ENCODE measurements at places on chromosomes 2 and 18. TPM values are rescaled to one million over a fixed set of nuclear protein-coding genes. Genes with fewer than 3 reads are reported as not detected.

DNA sequence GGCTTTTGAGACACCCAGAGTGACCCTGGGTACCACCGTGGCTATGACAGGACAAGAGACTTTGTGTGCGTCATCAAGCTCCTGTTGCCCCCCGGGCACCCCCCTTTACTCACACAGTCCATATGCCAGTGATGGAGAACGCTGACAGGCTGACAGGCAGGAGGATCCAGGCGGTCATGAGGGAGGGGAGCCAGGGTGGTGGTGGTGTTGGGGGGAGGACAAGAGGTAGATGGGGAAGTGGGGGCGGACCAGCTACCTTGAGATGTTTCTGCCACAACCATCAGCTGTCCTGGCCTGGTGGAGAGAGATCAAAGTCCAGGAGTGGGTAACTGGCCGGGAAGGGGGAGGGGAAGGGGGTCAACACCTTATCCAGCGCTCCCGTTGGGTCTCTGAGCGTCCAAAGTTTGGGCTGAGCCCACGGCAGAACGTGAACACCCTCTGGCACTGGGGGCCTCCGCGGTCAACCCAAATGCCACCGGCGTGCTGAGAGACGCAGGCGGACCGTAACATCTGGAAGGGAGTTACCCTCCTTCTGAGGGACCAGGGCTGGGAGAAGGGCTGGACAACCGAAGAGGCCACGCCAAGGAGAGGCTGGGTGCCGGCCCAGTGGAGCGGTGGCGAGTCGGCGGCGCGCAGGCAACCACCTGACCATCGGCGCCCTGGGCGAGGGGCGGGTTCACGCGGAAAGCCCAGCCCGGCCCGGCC, 575 bp downstream of the TMEM150A start:
- H3K4me3 ChIP-seq = peak overlapping the region; percentile 89
- peaks cover 41% of the 10 kb centered on the region for H3K36me3 ChIP-seq
- DNase-seq = no peak
- peaks cover 30% of the 10 kb centered on the region for H3K4me1 ChIP-seq
- H3K27ac ChIP-seq = peak overlapping the region; percentile 17
- no peaks in the 10 kb centered on the region for H3K27me3 ChIP-seq

- H3K27ac ChIP-seq = no peak overlapping the region
- H3K4me1 ChIP-seq = no peaks in the 10 kb centered on the region
- H3K4me3 ChIP-seq = no peak overlapping the region
These were observed 10.8 kb downstream of the SF3B6 start for GRCh38 chr2:24065341-24065740.

- H3K27ac ChIP-seq = no peak overlapping the region
- H3K4me1 ChIP-seq = peaks cover 7% of the 10 kb centered on the region
- H3K4me3 ChIP-seq = no peak overlapping the region
These were observed 56.6 kb downstream of the CABYR start for GRCh38 chr18:24195296-24196053.

- H3K4me1 ChIP-seq = peaks cover 61% of the 10 kb centered on the region
- H3K36me3 ChIP-seq = peaks cover 2% of the 10 kb centered on the region
- H3K27me3 ChIP-seq = no peaks in the 10 kb centered on the region
- H3K4me3 ChIP-seq = no peak overlapping the region
- DNase-seq = no peak
- peak overlapping the region; percentile 49 for H3K27ac ChIP-seq
These were observed 250.5 kb downstream of the LOXHD1 start for GRCh38 chr18:46406539-46406932.

GRCh38 chr2:234339011-234339410, 157.9 kb downstream of the ARL4C start:
- peaks cover 15% of the 10 kb centered on the region for H3K4me1 ChIP-seq
- no peaks in the 10 kb centered on the region for H3K36me3 ChIP-seq
- H3K27me3 ChIP-seq = no peaks in the 10 kb centered on the region
- no peak overlapping the region for H3K4me3 ChIP-seq

- peaks cover 12% of the 10 kb centered on the region for H3K27me3 ChIP-seq
- H3K36me3 ChIP-seq = no peaks in the 10 kb centered on the region
- no peak overlapping the region for H3K27ac ChIP-seq
These were observed 216.3 kb upstream of the DTNA start for GRCh38 chr18:34493566-34494358.

GRCh38 chr2:236089271-236090026, 78.7 kb downstream of the GBX2 start:
- H3K27ac ChIP-seq = no peak overlapping the region
- H3K4me1 ChIP-seq = no peaks in the 10 kb centered on the region
- no peaks in the 10 kb centered on the region for H3K36me3 ChIP-seq
- no peak overlapping the region for H3K4me3 ChIP-seq
- no peak for DNase-seq

DNA sequence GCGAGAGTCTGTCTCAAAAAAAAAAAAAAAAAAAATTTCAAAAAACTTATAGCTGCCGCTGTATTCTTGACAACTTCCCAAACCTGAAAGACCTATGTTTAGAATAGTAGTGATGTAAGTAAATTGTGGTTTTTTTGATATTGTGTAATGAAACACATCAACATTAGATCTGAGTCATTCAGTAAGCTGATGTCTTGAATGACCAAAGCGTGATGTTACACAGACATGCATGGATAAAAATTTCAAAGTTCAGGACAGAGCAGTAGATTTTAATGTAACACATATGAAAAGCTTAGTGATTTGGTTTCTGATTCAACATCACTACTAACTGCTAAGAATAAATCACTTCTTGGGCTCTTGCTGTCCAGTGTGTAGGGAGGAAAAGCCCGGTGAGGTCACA, 69.3 kb upstream of the MEX3C start:
- no peak for DNase-seq
- H3K27me3 ChIP-seq = no peaks in the 10 kb centered on the region
- no peaks in the 10 kb centered on the region for H3K36me3 ChIP-seq
- no peak overlapping the region for H3K4me3 ChIP-seq
- H3K4me1 ChIP-seq = no peaks in the 10 kb centered on the region

DNA sequence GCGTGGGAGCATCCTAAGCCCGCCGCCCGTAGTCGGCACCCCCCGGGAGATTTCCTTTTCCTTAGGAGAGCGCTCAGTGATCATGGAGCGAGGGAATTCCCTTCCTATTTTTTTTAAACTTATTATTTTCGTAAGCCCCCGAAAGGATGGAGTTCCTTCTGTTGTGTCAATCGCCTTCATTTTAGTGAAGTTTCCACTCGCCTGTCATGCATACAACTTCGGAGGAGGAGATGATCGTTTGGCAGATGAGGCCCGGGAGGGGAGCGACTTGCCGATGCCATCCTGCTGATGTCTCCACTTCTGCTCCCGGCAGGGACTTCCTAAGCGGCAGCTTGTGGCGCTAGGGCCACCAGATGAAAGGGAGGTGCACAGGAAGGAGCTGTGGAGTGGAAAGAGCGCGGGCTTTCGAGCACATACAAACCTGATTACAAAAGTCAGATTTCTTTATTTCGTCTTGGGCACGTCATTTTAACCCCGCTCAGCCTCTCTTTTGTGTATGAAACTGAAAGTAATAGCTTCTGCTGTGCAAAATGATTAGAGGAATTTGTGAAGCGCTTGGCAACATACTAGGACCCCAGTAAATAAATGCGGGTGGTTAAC, at the start of gene ADGRF3:
ADGRF3 (minus strand) TSS at position 336 of the 600 bp plus-strand sequence. CDS start 555 bp downstream, outside the sequence.
- peak within 1 kb of the TSS; percentile 98 for H3K4me3 ChIP-seq
- DNase-seq = peak; percentile 62
- H3K4me1 ChIP-seq = peaks cover 18% of the 10 kb centered on the region

- H3K36me3 ChIP-seq = no peaks in the 10 kb centered on the region
- H3K4me1 ChIP-seq = no peaks in the 10 kb centered on the region
- no peaks in the 10 kb centered on the region for H3K27me3 ChIP-seq
- H3K27ac ChIP-seq = no peak overlapping the region
- DNase-seq = no peak
These were observed 20.9 kb upstream of the TGIF1 start for GRCh38 chr18:3429121-3429520.

- no peak overlapping the region for H3K27ac ChIP-seq
- H3K27me3 ChIP-seq = no peaks in the 10 kb centered on the region
- no peaks in the 10 kb centered on the region for H3K36me3 ChIP-seq
- H3K4me3 ChIP-seq = no peak overlapping the region
- H3K4me1 ChIP-seq = no peaks in the 10 kb centered on the region
These were observed 97.6 kb upstream of the CABLES1 start for GRCh38 chr18:23037646-23038045.

- H3K36me3 ChIP-seq = peaks cover 10% of the 10 kb centered on the region
- no peak overlapping the region for H3K4me3 ChIP-seq
- no peak overlapping the region for H3K27ac ChIP-seq
- H3K27me3 ChIP-seq = peaks cover 5% of the 10 kb centered on the region
- peak; percentile 68 for DNase-seq
These were observed 199.1 kb downstream of the GLI2 start for GRCh38 chr2:120934574-120935338.

DNA sequence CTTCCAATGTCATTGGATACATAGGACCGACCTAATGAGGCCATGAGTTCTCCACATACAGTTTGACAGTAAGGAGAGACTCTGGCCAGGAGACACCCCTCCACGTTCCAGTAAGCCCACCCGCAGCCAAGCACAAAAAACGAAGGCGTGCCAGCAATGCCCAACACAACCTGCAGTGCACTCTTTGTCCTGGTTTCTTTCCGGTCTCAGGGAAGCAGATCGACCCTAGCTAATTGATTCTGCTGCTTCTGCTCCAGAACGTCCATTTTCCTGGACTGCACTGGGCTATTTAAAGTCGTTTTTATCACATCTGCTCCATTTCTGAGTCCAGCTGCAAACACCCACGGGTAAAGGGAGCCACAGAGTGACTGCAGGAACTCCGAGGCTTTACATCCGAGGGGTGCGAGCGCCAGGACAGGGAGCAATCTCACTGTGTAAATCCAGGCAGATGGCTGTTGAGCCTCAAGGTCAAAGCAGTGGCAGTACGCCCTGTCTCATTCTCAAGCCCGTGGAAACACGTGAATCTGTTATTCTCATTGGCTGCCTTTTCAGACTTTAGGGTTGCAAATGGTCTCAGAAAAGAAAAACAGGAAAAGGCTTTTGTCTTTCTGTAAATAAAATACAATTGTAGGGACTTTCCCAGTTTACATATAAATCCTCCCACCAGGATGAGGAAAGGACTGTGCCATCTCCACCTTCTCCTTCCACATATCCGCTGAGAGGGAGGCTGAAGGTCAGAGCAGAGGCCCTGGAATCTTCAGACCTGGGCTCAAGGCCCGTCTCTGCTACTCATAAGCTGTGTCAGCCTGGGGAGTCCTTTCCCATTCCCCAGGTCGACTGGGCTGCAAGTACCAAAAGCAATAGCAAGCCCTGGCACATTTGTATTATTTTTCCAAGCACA, 40.7 kb downstream of the TMEM163 start:
- peak overlapping the region; percentile 45 for H3K27ac ChIP-seq
- no peak overlapping the region for H3K4me3 ChIP-seq
- peak; percentile 96 for DNase-seq
- H3K27me3 ChIP-seq = no peaks in the 10 kb centered on the region

- H3K36me3 ChIP-seq = no peaks in the 10 kb centered on the region
- H3K27me3 ChIP-seq = no peaks in the 10 kb centered on the region
- H3K27ac ChIP-seq = no peak overlapping the region
- DNase-seq = peak; percentile 60
- H3K4me1 ChIP-seq = peaks cover 4% of the 10 kb centered on the region
These were observed 81.0 kb downstream of the SP3 start for GRCh38 chr2:173884025-173884802.

GRCh38 chr18:10169064-10169562, 255.3 kb downstream of the VAPA start:
- peaks cover 25% of the 10 kb centered on the region for H3K4me1 ChIP-seq
- H3K27ac ChIP-seq = no peak overlapping the region
- no peaks in the 10 kb centered on the region for H3K36me3 ChIP-seq
- H3K4me3 ChIP-seq = no peak overlapping the region
- no peaks in the 10 kb centered on the region for H3K27me3 ChIP-seq

DNA sequence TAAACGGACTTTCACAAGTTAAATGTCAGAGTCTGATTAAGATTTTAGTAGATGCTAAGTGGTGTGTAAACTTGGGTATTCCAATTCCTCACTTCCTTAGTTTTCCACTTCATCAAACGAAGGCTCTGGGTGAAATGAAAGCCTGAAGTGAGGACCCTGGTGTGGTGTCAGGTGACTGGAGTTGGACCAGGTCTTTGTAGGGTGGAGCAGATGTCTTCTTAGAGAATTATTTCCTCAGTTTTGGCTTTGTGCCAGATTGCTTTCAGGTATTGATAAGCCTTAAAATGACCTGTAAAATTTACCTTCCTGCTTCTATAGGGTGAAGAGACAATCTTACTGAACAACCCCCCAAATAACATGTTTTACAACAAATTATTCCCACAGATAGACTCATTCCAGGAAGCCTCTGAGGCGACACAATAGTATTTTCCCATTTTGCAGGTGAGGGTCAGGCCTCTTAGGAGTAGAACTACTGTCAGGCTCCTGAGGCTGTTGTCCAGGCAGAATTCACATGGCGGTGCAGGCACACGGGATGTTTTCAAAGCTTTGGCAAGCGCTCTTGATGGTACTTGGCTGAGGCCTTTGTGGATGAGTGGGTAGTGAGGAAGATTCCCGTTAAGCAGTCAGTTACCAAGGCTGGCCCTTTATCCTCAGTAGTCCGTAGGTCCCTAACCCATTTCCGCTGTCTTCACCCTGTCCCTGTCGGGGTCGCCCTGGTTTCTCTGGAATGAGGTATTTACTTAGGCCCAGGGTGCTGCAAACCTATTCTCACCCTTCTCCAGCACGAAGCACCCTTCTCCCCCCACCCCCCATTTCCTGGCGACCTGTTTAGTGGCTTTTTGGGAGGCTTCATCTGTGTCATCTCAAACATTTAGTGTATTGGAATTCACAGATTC, 6.6 kb downstream of the RPS7 start:
- H3K36me3 ChIP-seq = peaks cover 58% of the 10 kb centered on the region
- no peak overlapping the region for H3K4me3 ChIP-seq
- H3K27me3 ChIP-seq = no peaks in the 10 kb centered on the region
- H3K4me1 ChIP-seq = peaks cover 16% of the 10 kb centered on the region
- no peak overlapping the region for H3K27ac ChIP-seq

- H3K27ac ChIP-seq = no peak overlapping the region
- no peaks in the 10 kb centered on the region for H3K4me1 ChIP-seq
- no peaks in the 10 kb centered on the region for H3K36me3 ChIP-seq
- peak; percentile 30 for DNase-seq
- no peak overlapping the region for H3K4me3 ChIP-seq
These were observed 336.2 kb downstream of the ZEB2 start for GRCh38 chr2:144183727-144184126.

GRCh38 chr2:129277585-129277981, 701.9 kb upstream of the RAB6C start:
- H3K36me3 ChIP-seq = no peaks in the 10 kb centered on the region
- H3K27me3 ChIP-seq = no peaks in the 10 kb centered on the region
- no peak overlapping the region for H3K4me3 ChIP-seq
- DNase-seq = no peak
- H3K4me1 ChIP-seq = peaks cover 10% of the 10 kb centered on the region

GRCh38 chr18:63297687-63298399, 21.7 kb downstream of the BCL2 start:
- H3K4me1 ChIP-seq = peaks cover 16% of the 10 kb centered on the region
- DNase-seq = peak; percentile 25
- H3K27ac ChIP-seq = no peak overlapping the region
- H3K36me3 ChIP-seq = peaks cover 10% of the 10 kb centered on the region

GRCh38 chr2:25725877-25726276, 52.5 kb upstream of the DTNB start:
- no peaks in the 10 kb centered on the region for H3K4me1 ChIP-seq
- H3K27me3 ChIP-seq = peaks cover 4% of the 10 kb centered on the region
- H3K36me3 ChIP-seq = no peaks in the 10 kb centered on the region
- no peak overlapping the region for H3K4me3 ChIP-seq

Gene FOXI3
- total RNA-seq = not detected

Gene MOB1A
- 56.1 TPM for total RNA-seq

Gene NTSR2
- not detected for total RNA-seq

Gene COL3A1
- total RNA-seq = 7,706 TPM

Gene PDE11A
- 0.62 TPM for total RNA-seq

Gene GKN1
- total RNA-seq = 0.09 TPM

Gene SFTPB
- total RNA-seq = not detected

Gene THSD7B
- 0.93 TPM for total RNA-seq

Gene POTEI
- not detected for total RNA-seq

Gene PROM2
- total RNA-seq = 0.66 TPM

Gene KATNAL2
- total RNA-seq = 5.0 TPM

Gene DPP10
- 0.27 TPM for total RNA-seq

Measured in muscle of leg (tissue), 16 donors.